ENCODE measurements at places on chromosomes 16 and 17. TPM values are rescaled to one million over a fixed set of nuclear protein-coding genes. Genes with fewer than 3 reads are reported as not detected.

The MEOX1 gene
- 0.82 TPM for total RNA-seq

GRCh38 chr17:83090444-83091256 is 11.2 kb downstream of the METRNL start:
- H3K27ac ChIP-seq, result no peak overlapping the region
- no peak overlapping the region for H3K4me3 ChIP-seq

DNA sequence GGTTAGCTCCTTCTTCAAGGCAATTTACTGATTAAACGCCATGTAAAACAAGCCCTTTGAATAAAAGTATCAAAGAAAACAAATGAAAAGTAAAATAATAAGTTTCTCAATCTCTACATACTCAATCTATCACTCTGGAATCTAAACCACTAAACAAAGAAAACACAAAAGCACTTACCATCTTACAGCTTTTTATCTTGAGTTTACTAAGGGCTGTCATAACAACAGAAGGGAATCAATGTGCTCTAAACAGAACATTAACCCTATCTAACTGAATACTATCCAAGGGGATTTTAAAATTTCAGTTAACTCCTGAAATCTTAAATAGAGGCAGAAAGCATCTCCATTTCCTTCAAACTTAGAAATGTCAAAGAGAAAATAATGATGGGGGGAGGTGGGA is 3.4 kb downstream of the SKA2 start:
- H3K36me3 ChIP-seq, result no peaks in the 10 kb centered on the region
- DNase-seq, result no peak
- H3K4me3 ChIP-seq, result peak overlapping the region; percentile 62
- peak overlapping the region; percentile 97 for H3K27ac ChIP-seq

The C17orf113 gene
- total RNA-seq, result 0.72 TPM

The CD300E gene
- not detected for total RNA-seq

DNA sequence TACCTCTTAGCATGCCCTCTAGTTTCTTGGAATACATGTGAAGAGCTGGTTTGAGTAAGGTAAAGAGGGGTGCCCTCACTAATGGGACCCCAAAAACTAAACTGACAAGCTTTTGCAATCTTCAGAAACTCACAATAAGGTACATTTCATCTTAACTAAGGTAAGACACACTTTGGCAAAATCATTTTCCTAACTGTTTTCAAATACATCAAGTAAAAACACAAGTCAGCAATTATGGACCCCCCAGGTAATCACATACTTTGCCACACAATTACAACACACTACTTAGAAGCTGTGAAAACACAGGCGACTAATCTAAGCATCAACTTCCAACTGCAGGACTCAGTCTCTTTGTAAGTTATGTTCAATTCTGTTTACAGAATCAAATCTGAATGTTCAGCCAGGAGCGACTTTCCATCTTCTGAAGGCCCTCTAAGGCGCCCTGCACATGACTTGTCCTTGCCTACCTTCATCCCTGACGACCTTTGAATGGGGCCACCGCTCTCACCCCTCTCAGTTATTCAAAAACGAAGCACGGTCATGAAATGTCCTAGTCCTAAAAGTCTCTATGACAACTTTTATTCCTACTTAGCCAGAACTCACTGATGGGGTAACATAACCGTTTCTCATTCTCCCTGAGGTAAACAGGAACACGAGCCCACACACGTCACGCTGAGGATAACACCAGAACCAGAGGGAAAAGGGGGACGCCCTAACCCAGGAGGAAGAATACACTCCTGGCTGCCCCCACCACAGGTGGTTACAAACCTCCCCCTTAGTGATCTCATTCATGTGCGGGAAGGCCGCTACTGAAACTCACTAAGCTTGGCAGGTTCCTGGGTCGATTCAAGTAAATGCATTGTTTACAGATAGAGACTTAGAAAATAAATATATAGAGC is 5.5 kb downstream of the CREBBP start:
- no peak overlapping the region for H3K4me3 ChIP-seq
- peaks cover 59% of the 10 kb centered on the region for H3K4me1 ChIP-seq
- H3K27me3 ChIP-seq, result no peaks in the 10 kb centered on the region
- no peaks in the 10 kb centered on the region for H3K36me3 ChIP-seq
- no peak for DNase-seq
- H3K27ac ChIP-seq, result no peak overlapping the region

DNA sequence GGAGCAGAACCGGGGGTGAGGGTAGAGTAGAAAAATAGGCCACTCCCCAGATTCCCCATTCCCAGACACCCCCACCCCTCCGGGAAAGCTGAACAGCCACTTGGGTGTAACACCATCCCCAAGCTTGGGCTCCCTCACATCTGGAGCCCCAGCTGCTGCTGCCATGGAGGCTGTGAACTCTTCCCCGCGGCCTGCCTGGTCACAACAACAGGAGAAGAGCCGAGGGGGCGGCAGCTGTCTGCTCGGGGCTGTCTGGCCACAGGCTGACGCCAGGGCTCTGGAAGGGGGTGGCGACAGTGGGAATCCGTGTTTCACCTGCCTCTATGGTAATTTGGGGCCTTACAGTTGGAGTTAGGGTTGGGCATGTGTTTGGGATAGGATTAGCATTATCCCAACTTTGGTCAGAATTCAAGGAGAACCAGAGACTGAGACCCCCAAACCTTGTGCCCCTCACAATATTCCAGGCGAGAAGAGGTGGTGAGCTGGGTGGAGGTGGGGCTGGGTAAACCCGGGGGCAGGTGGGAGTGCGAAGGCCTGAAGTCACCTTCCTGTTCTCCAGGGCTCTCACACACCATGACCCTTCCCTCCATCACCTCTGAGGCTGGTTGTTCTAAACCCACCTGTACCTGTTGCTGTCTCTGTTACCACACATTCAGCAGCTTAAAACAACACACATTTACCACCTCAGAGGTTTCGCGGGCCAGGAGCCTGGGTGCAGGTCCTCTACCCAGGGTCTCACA is 29.7 kb upstream of the NXPH3 start:
- no peaks in the 10 kb centered on the region for H3K36me3 ChIP-seq
- no peaks in the 10 kb centered on the region for H3K27me3 ChIP-seq
- no peaks in the 10 kb centered on the region for H3K4me1 ChIP-seq
- no peak for DNase-seq

- H3K27ac ChIP-seq, result no peak overlapping the region
- no peaks in the 10 kb centered on the region for H3K4me1 ChIP-seq
- no peak for DNase-seq
Observed at GRCh38 chr16:1389762-1390161, 24.7 kb downstream of the UNKL start.

The FBXW10 gene
- not detected for total RNA-seq

GRCh38 chr17:41733348-41734138 is 900 bp downstream of the HAP1 start:
- DNase-seq, result no peak
- H3K4me3 ChIP-seq, result peak overlapping the region; percentile 39
- no peak overlapping the region for H3K27ac ChIP-seq
- no peaks in the 10 kb centered on the region for H3K36me3 ChIP-seq
- peaks cover 26% of the 10 kb centered on the region for H3K27me3 ChIP-seq
- no peaks in the 10 kb centered on the region for H3K4me1 ChIP-seq

GRCh38 chr17:74780443-74781238 is 4.5 kb upstream of the NAT9 start:
- DNase-seq, result peak; percentile 55
- H3K4me3 ChIP-seq, result no peak overlapping the region
- H3K4me1 ChIP-seq, result no peaks in the 10 kb centered on the region
- H3K27me3 ChIP-seq, result no peaks in the 10 kb centered on the region
- H3K27ac ChIP-seq, result no peak overlapping the region

DNA sequence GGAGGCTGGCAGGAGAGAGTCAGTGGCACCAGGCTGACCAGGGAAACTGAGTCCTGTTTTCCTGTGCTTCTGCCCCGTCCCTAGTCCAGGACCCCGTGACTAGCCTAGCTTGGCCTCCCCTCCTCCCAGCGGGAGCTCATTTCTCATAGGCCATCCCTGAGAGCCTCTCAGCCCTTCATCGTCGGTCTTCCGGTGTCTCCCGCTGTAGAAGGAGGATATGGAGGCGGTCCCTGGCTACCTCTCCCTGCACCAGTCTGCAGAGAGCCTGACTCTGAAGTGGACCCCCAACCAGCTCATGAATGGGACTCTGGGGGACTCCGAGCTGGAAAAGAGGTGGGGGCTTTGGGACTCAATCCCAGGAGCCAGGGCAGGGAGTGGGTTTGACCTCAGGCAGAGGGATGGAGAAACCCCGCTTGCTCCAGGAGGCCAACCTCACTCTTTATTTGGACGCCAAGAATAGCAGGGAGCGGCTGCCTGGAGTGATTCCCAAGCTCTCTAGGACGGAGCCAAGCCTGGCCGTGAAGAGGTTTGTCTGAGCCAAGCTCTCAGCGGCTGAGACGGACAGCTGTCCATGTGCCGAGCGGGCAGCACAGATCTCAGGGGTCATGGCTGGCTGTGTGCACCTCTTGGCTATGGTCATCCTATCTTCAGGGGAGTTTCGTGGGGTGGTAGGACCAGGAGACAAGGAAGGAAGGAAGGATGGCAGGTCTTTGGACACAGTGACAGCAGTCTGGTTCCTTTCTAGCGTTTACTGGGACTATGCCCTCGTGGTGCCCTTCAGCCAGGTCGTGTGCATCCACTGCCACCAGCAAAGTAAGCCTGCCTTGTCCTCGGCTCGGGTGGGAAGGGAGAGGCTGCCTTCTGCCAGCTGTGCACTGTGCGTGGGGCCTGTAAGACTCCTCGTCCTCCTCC is 26.8 kb downstream of the SGSM2 start:
- no peak for DNase-seq
- H3K27ac ChIP-seq, result no peak overlapping the region
- H3K36me3 ChIP-seq, result peaks cover 4% of the 10 kb centered on the region
- no peaks in the 10 kb centered on the region for H3K27me3 ChIP-seq
- peaks cover 10% of the 10 kb centered on the region for H3K4me1 ChIP-seq

The MYO15A gene
- 0.44 TPM for total RNA-seq

The CCL16 gene
- total RNA-seq, result not detected
